Left forelimb (tissue), 1 donor: ENCODE measurements at places on chromosomes 4 and X.

DNA sequence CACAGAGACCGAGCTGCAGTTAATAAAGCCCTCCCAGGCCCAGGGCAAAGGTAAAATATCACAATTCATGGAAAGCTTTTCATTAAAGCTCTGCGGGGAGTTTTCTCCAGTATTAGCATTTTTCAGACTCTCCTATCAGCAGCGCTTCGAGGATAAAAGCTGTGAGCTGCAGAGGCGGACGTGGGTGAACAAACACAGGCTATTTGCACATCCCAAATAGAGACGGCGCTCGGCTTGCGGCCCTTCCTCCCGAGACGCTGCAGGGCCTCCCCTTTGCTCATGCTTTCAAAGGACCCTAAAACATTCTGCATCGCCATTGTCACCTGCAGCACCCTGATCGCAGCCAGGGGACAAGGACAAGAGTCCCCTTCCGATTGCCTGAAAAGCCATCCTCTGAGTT is 97.3 kb downstream of the SORCS2 start:
- no peak for DNase-seq

GRCh38 chr4:2433609-2434350 is 15.0 kb downstream of the CFAP99 start:
- DNase-seq = no peak

DNA sequence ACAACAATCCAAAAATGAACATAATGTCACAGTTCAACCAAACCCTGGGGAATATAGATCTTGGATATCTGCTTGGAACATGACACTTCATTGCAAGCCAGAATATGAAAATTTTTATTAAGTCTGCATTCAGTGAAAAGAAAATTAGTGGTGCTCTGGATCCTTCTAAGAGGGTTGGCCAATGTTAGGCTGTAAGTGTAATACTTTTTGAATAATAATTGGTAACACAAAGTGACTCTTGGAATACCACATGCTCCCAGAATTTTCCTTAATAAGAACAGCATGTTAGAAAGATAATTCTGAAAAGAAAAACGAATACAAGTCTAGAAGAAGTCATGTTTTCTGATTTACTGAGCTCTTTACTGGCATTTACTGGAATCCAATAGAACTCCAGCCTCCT is 175.8 kb downstream of the RASL11B start:
- no peak for DNase-seq

GRCh38 chrX:50492720-50493119 is 22.1 kb upstream of the DGKK start:
- DNase-seq = no peak

GRCh38 chrX:150577174-150577573 is 8.8 kb downstream of the MTM1 start:
- DNase-seq = no peak

- no peak for DNase-seq
Observed at GRCh38 chrX:15509845-15510244, 9.2 kb downstream of the BMX start.

GRCh38 chr4:123034023-123034422 is 111.6 kb upstream of the NUDT6 start:
- no peak for DNase-seq

- DNase-seq = no peak
Observed at GRCh38 chr4:87405211-87405820, 14.3 kb upstream of the HSD17B11 start.

DNA sequence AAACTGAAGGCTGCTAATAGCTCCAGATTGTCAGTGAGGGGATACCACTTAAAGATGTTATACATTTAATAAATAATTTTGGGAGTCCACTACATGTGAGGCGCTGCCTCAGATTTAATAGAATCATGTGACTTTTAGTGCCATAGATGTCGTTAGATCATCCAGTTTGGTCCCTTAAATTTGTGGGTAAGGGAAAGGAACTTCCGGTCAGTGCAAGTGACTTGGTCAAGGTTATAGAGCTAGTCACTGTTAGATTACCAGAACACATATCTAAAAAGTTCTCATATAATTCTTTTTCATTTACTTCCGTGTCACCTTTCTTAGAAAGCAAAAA is 529 bp upstream of the UBA6 start:
- DNase-seq = no peak

GRCh38 chrX:19017271-19017670 is 33.4 kb upstream of the PHKA2 start:
- no peak for DNase-seq

DNA sequence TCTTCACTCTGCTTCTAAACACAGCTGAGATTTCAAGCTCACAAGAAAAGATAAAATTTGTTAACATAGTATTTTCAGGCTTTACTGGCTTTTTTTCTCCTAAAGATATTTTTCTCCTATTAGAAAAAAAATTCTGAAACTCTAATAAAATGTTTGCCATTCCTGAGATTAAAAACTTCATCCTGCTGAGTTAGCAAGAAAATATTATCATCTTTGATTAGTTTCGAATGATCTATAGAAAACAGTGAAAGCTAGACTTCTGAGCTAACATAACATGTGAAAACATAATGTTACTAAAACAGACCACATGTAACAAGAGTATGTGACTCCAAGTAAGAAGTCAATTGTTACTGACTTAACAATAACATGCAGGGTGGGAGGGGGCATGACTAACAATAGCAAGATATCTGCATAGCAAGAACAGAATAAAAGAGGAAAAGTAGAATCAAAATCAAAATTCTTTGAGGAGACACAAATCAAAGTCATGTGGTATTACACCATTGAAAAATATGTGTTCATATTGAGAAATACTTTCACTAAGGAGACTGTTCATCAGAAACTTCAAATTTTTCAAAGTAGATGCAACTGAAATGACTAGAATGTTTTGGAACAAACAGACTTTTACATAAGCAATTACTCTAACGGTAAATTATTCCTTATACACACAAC is 14.5 kb downstream of the TBCK start:
- no peak for DNase-seq

- DNase-seq = no peak
Observed at GRCh38 chrX:39773923-39774773, 323.6 kb downstream of the BCOR start.

DNA sequence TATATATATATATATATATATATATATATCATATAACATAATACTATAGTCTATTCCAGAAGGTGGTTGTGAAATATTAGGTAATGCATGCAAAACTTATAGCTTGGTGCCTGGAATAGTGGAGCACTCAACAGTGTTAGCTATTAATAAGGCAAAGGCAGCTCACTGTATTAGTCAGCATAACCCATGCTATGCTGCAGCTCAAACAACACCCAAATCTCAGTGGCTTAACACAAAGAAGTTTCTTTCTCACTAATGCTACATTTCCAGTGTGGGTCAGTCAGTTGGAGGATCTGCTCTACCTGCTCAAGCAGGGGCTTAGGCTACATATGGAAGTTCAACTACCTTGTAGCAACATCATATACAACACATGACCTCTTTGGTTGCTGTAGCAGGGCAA is 5.2 kb upstream of the RPGR start:
- DNase-seq = no peak

DNA sequence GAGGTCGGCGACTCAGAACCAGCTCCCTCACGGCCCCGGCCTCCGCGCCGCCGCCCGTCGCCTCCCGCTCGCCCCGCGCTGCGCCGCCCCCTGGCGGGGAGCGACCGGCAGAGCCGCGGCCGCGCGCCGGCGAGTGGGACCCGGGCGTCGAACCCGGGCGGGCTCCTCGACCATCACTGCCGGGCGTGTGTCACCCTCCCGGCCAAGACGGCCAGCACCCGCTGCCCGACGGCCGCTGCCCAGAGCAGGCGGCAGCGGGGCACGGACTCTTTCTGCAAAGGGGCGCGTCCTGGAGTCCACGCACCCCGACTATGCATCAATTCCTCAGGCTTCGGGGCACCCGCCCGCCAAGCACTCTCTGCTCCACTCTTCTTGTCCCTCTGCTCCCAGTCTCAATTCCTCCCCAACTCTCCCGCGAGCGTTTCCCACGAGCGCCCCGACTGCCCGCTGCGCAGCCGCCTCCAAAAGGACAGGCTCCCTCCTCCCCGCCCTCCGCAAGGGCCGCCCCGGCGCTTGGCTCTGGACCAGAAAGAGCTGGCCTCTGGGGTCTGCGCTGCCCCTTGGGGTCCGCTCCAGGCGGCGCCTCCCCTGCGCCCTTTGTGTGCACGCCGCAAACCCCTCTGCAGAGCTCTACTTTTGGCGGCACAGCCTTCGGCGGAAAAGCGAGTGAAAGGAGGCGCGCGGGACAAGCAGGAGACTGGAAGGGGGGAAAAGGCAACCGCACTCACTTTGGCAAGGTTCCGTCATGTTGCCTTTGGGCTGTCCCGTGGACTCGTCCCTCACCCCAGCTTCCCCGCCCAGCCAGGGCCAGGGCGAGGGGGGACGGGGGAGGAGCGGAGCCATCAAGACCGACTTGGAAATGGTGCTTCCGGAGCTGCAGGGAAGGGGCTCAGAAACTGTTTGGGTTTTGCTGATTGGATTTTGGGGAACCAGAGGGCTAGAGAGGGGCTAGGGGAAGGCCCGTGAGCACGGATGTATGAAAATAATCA is 1.0 kb downstream of the PDE5A start:
- peak; percentile 83 for DNase-seq
